ENCODE measurements at places on chromosomes 1 and 21.

DNA sequence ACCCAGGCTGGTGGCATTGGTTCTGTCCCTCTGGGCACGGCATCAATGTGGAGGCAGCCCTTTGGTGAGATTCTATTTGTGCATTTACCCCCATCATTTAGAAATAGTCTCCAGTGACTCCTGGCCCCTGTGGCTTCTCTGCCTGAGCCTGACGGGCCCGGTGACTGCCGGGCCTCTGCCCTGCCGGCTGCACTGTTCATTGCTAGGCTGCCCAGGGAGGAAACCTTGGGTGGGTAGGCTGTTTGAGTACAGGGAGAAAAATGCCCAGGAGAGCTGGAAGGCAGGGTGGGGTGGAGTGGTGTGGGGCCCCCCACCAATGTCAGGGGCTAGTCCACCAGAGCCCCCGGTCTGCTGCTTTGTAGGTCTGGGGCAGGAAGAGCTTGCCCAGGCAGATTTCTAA lies 23.4 kb upstream of the EDN2 start:
- DNase-seq: no peak

- peak; percentile 85 for DNase-seq
Measured at GRCh38 chr1:97989094-97989680, 68.4 kb upstream of the DPYD start.

- DNase-seq: no peak
Measured at GRCh38 chr1:33931111-33931475, 67.2 kb downstream of the HMGB4 start.

- no peak for DNase-seq
Measured at GRCh38 chr1:207029701-207030521, 2.6 kb downstream of the C1orf116 start.

GRCh38 chr1:28507646-28508434 lies 2.0 kb downstream of the RCC1 start:
- DNase-seq: no peak

DNA sequence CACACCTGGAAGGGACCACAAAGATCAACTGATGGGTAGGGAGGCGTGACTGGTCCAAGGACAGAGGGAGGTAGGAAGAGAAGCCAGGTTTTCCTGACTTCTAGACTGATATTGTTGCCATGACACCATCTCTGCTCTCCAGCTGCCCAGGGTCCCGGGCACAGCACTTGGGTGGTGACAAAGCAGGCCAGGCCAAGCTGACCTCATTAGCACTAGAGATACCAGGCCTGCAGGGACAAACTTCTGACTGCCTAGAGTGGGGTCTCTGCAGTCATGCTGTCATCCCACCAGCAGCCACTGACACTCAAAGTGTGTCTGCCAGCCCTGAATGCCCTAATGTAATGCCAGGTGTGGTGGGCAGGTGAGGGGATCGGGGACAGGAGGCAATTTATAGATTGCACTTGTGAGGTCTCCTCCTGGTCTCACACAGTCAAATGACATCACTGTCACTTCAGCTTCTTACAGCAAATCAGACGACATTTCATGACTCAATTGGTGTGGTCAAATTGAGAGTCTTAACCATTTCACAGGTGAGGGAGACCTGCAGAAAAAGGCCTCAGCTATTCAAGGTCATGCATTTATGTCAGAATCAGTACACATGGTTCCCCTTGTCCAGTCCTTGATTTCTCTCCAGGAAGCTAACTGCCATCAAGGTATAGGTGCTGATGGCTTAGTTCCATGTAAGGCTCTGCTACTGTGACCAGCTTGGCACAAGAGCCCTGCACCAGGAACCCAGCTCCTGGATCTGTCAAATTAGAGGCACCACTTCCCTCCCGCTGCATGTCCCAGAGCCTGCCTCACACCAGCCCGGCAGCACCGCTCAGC lies 2.7 kb downstream of the SLC9A1 start:
- no peak for DNase-seq

DNA sequence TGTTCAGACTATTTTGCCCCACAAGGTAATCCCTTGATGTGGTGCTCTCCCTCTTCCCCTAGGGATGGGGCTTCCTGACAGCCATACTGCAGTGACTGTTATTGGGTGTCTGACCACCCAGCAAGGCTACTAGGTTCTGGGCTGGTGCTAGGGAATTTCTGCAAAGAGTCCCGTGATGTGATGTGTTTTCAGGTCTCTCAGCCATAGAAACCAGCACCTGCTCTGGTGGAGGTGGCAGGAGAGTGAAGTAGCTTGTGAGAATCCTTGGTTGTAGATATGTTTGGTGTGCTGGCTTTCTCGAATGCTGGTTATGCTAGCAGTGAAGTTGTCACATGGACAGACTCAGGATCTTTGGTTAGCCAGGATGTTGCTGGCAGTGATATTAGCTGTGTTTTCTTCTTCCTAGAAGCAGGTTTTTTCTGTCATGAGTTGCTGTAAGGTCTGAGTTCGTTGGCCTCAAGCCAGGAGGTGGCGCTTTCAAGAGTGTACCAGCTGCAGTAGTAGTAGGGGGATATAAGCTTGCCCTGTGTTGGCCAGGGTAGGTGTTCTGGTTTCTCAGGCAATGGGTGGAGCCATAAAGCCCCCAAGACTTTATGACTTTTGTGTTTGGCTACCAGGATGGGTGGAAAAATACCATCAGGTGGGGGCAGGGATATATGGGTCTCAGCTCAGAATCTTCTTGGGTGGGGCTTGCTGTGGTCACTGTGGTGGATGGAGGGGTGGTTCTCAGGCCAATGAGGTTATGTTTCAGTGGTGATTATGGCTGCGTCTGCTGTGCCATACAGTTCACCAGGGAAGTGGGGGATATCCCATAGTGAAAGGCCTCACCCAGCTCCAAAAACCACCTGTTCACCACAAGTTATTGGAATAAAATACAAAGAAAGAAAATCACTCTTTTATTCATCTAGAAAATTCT lies 1112.3 kb downstream of the KCNT2 start:
- no peak for DNase-seq

All from cardiac fibroblast (primary cell).